HCEC 1CT (cell line): ENCODE measurements at places on chromosomes 11 and 22.

DNA sequence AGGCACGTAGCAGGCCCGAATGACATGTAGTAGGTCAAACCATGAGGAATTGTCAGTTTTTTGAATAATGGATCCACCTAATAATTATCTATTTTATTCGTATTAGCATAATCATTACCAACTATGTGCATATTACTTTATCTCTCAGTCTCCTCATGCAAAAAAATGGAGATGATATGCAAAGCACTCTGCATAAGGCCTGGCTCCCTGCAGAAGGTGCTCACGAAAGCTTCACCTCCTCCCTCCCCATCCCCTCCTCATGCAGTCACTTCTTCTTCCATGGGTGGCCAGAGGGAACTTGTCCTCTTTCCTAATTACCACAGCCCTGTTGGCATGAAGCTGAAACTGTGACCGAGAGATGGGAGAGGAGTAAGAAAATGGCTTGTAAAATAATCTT is 20.8 kb upstream of the TSKU start:
- DNase-seq: no peak

GRCh38 chr11:25769287-25769686 is 562.6 kb upstream of the ANO3 start:
- DNase-seq: peak; percentile 26

GRCh38 chr11:63375434-63375833 is 5.8 kb downstream of the SLC22A9 start:
- DNase-seq: no peak

DNA sequence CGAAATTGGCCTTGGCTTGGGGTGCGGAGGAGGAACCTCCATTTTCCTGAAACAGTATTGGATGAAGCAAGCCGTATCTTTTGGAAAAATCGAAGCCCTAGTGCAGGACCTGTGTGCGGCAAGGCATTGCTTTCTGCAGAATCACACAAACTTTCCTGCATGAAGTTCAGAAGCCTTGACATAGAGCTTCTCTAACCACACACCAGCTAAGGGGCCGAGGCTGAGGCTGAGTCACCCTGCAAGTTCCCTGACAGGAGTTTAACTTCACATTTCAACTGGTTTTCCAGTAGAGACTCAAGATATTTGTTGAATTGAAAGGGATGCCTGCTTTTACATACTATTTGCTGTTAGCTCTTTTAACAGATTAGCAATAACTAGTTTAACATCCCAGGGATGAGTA is 67.8 kb downstream of the TCF20 start:
- DNase-seq: no peak

DNA sequence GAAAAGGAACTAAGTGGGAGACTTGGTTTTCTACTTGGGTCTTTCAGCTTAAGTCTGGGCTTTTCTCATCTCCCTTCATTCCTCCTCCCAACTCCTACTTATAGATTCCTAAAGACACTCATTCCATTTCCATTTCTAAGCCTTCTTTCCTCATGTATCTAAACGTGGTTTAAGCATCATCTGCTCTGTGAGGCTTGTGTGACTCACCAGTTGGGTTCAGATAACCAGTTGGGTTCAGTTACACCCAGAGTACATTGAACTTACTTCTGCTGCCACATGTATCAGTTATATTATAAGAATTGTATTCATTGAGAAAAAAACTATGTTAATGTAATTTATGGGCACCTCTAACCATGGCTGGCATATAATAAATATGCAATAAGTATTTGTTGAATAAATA is 831.2 kb upstream of the CCDC90B start:
- no peak for DNase-seq

DNA sequence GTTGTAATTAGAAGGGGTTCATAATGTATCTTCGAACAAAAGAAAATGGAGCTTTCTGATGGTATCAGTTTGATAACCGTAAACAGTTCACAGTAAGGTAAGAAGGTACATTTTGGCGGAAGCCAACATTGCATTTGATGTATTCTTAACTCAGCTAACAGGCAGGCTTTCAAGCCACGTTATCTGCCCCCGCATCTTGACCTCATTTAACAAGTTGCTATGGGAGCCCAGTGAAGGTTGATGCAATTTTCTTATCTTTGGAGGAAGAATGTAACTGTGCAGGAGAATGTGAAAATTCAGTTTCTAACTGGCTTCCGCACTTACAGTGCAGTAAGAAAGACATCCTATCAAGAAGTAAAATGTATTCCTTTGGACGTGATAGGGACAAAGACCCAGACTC is 110.6 kb downstream of the ETS1 start:
- DNase-seq: no peak

- DNase-seq: no peak
These were observed 29.4 kb downstream of the MPPED1 start for GRCh38 chr22:43441216-43441615.

DNA sequence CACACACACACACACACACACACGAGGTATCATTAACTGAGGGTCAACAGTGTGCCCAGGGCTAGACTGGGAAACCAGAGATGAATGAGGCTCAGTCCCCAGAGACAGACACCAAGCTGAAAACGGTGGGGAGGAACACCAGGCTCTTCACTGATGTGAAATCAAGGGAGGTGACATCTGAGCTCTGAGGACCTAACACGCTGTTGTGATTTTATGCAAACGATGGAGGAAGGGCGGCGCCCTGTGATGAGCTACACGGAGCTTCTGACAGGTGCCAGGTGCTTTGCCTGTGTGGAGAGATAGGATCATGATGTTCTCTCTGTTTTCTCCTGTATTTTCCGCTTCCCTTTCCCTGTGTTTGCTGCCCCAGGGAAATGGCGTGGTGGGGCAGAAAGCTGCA is 6.5 kb upstream of the CYB5R3 start:
- no peak for DNase-seq

DNA sequence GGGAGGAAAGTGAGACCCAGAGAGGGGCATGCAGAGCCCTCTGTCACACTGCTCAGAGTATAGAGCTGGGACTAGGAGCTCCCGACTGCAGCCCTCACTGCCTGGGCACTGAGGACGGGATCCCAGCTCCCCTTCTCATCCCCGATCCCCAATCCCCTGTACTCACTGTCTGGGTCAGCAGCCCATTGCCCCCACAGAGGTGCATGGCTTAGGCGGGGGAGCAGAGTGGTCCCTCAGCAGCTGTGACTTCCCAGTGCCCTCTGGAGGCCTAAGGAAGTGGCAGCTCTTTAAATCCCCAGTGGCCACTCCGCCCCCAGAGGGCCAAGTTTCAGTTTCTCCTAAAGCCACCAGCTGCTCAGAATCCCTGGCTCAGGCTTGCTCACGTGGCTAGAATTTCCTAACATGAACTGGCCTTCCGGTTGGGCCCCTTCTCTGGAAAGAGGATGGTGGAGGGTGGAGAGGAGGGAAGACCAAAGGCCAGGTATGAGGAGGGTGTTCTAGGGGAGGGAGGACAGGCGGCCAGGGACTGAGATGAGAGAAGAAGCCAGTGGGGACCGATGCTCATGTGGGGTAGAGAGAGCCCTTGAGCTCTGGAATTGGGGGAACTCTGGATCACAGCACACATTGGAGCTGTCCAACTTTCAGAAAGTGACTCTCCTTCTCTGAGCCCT is at the start of gene BATF2:
BATF2 (minus strand) TSS at position 262 of the 671 bp plus-strand sequence; CDS start at position 205, 57 bp downstream.
- peak; percentile 85 for DNase-seq

DNA sequence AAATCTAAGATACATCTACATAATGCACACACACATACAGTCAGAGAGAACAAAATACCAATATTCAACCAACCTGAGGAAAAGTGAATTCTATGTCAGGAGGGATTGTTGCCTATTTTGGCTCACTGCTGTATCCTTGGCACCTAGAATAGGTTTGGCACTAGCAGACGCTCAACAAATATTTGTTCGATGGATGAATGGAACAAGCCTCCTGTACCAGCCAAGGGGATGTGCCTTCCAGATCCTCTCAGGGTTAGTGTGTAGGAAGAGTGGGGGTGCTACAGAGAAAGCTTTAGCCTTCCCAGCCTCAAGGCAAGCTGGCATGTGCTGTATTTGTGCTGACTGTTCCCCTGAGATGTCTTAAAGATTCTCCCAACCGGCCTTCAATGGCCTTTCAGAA is 23.3 kb upstream of the POU2AF1 start:
- DNase-seq: no peak

- no peak for DNase-seq
These were observed 4.1 kb upstream of the SAC3D1 start for GRCh38 chr11:65036931-65037330.

- DNase-seq: no peak
These were observed 12.0 kb upstream of the MMP13 start for GRCh38 chr11:102967497-102967896.

GRCh38 chr11:129237880-129238638 is 45.9 kb upstream of the ARHGAP32 start:
- DNase-seq: no peak

DNA sequence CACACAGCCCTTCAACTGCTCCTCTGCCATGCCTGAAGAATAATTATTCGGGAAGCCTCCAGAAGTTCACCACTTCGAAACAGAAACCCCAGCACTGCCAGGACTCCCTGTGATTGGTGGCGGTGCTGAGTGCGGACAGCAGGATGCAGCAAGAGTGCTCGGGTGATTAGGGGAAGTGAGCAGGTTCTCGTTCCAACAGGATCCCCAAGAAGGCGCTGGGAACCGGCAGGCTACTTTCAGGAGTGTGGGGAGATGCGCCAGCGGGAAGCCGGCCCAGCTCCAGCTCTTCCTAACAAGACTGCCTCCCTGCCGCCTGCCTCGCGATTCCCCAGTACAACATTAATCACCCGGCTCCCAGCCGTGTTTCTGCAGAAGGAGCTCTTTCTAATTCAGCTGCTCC is 630.2 kb downstream of the BRD1 start:
- no peak for DNase-seq

DNA sequence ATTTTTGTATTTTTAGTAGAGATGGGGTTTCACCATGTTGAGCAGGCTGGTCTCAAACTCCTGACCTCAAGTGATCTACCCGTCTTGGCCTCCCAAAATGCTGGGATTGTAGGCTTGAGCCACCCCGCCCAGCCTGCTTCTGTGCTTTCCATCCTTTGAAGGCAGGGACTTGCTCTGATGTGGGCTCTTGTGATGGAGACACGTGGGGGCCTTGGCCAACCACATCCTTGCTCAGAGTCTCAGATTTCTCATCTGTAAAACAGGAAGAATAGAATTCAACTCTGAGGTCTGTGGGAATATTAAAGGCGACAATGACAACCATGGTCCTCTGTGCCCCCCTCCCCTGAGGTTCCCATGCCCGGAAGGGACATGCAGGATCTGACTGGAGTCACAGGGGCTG is 3.8 kb upstream of the GGA1 start:
- no peak for DNase-seq

DNA sequence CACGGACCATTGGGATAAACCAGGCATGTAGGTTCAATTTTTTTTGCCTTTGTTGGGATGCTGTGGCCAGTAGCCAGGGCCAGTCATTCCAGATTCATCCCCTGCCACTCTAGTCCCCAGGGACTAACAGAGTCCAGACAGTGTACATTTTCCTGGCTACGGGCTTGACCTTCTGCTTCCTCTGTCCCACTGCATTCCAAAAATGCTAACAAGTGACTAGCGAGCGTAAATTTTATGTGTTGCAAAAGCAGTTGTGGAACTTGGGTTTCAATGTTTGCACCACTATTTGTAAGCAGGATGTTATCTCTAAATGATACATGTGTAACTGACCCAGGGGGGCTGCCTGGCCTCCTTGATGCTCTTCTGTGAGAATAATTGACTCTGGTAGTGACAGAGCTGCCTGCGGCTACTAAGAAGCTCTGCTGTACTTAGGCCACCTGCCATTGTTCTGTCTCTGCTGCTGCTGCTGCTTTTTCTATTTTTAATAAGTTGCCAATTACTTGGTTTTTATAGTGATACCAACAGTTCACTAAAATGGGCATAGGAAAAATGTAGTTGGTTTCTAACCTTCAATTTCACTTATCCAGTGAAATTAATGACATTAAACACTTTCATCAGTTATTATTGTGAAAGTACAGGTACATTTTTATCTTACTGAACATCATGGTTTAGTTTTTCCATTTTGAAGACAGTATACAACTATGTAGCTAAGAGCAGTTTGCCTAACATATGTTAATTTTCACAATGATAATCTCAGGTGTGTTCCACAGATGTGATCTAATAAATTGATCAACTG is 26.8 kb downstream of the TNRC6B start:
- peak; percentile 71 for DNase-seq

DNA sequence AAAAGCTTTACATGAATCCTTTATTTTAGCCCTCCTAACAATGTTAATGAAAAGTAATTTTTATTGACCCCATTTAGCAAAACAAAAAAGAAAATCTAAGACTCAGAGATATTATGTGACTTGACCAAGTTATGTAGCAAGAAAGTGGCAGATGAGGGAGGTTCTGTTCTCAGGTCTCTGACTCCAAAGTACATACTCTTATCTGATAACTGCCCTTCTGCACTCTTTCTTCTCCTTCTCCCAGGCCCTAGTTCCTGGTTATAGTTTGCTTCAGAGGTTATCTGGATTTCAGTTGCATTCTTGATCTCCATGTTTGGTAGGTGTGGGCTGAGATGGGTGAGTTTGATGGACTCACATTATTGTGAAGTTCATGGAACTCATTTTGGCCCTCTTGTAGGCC is 4.5 kb downstream of the OR9Q2 start:
- DNase-seq: no peak

DNA sequence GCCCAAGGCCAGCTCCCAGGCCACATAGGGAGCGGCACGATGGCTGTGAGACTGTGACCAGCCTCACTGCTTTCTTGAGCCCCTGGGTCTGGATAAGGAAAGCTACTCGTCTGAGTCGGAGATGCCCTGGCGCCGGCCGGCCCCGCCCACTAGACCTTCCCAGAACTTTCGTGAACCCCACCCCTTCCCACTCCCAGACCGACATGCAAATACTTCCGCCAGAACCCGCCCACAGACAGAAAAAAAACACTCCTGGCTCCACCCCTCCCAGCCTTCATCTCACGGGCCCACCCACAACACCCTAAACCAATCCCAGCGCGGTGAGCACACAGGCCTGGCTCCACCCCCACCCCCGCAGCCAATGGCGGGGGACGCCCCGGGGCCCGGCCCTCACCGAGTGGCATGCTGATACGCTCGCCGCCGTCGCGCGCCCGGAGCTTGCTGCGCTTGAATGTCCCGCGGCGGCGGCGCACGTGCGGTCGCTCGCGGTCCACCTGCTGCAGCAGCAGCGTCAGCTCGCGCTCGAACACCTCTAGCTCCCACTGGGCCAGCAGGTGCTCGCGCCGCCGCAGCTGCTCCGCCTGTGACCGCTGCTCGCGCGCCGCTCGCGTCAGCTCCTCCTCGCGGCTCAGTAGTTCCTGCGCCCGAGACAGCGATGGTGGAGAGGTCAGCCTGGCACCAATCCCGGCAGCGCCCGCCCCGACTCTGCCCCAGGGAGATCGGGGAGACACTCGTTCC is 7.0 kb downstream of the MAP3K11 start:
- DNase-seq: peak; percentile 67

- DNase-seq: no peak
These were observed 33.9 kb upstream of the GAB2 start for GRCh38 chr11:78451371-78452150.
